ENCODE measurements at places on chromosomes 16 and 17. TPM values are rescaled to one million over a fixed set of nuclear protein-coding genes. Genes with fewer than 3 reads are reported as not detected.

CACNG5 gene
- not detected for total RNA-seq

ITGB4 gene
- total RNA-seq: 0.29 TPM

KRTAP3-1 gene
- total RNA-seq: not detected

CD300E gene
- under 0.01 TPM for total RNA-seq

GGA3 gene
- 9.0 TPM for total RNA-seq

SERPINF2 gene
- total RNA-seq: not detected

ARL5C gene
- total RNA-seq: not detected

TELO2 gene
- 18.1 TPM for total RNA-seq

SLC47A1 gene
- 1.1 TPM for total RNA-seq

GRCh38 chr17:39191750-39192510 is 5.5 kb downstream of the CACNB1 start:
- H3K4me1 ChIP-seq: peaks cover 17% of the 10 kb centered on the region
- no peaks in the 10 kb centered on the region for H3K27me3 ChIP-seq
- H3K27ac ChIP-seq: no peak overlapping the region
- peaks cover 38% of the 10 kb centered on the region for H3K36me3 ChIP-seq

DNA sequence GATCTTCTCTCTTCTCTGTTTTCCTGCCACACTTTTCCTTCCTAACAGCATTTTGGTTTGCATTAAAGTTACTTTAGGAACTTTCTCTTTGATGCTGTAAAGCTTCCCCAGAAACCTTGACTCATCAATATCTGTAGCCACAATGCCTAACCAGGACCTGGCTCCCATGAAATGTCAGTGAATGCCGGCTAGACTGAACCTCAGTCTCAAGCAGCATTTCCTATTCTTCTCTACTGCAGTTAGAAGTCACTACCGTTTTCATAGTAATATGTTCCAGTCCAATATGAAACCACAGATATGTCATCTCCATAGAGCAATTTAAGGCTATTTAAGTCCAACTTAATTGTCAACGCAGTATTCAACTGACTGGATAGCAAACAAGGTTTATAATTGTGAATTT is 28.9 kb downstream of the ITFG1 start:
- H3K36me3 ChIP-seq: peaks cover 6% of the 10 kb centered on the region
- no peaks in the 10 kb centered on the region for H3K4me1 ChIP-seq
- peak; percentile 74 for DNase-seq
- no peaks in the 10 kb centered on the region for H3K27me3 ChIP-seq
- no peak overlapping the region for H3K27ac ChIP-seq
- no peak overlapping the region for H3K4me3 ChIP-seq

DNA sequence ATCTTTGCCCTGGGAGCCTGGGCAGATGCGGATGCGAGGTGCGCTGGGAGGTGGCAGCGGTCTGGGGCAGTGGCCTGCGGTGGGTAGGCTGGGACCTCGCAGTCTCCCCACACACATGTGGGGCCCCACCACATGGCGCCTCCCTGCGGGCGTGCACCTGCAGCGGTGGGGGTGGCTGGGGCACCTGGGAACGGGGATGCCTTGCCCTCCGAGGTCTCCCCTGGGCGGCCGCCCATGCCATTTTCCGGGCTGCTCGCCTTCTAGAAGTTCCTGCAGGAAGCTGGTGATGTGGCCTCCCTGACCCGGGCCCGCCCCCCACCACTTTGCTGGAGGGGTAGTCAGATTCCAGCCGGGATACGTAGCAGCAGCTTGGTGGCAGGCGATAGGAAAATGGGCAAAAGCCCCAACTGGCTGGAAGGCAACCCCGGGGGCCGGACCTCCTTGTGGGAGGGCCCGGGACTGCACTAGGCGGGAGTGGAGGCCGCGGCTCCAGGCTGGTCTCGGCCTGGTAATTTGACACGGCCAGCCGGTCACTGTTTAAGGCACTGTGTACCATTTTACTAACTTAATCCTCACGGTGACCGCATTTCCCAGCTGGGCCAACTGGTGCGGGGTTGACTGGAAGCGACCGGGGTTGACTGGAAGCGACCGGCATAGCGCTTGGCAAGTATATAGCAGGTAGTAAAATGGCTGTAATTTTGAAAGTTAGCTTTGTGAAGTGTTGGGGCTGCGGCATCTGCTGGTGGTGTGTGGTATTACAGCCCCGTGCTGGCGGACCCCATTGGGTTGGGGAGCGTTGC is 38.5 kb downstream of the IGF2BP1 start:
- peaks cover 5% of the 10 kb centered on the region for H3K4me1 ChIP-seq
- H3K36me3 ChIP-seq: peaks cover 5% of the 10 kb centered on the region
- no peaks in the 10 kb centered on the region for H3K27me3 ChIP-seq
- peak; percentile 93 for DNase-seq
- peak overlapping the region; percentile 80 for H3K27ac ChIP-seq

GRCh38 chr17:68867759-68868516 is 87.3 kb downstream of the ABCA8 start:
- H3K27me3 ChIP-seq: no peaks in the 10 kb centered on the region
- H3K27ac ChIP-seq: no peak overlapping the region
- no peak overlapping the region for H3K4me3 ChIP-seq
- no peaks in the 10 kb centered on the region for H3K4me1 ChIP-seq
- H3K36me3 ChIP-seq: no peaks in the 10 kb centered on the region

DNA sequence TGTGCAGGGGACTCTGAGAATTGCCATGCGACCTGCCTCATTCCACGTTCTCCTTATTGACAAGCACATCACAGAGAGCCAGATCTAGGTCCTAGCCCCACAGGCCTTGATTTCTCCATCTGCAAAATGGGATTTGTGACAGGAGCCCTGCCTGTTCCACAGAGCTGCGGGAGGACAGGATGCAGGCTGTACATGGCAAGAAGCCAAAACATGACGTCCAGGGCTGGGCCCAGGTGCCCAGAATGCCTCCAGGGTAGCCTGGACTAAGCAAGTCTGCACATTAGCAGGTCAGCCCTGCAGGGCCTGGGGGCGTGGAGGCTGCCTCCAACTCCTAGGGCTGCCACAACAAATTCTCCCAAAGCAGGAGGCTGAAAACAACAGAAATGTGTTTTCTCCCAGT is 235.7 kb upstream of the SDK2 start:
- H3K36me3 ChIP-seq: no peaks in the 10 kb centered on the region
- no peak overlapping the region for H3K27ac ChIP-seq
- no peak overlapping the region for H3K4me3 ChIP-seq
- H3K4me1 ChIP-seq: no peaks in the 10 kb centered on the region
- no peak for DNase-seq

DNA sequence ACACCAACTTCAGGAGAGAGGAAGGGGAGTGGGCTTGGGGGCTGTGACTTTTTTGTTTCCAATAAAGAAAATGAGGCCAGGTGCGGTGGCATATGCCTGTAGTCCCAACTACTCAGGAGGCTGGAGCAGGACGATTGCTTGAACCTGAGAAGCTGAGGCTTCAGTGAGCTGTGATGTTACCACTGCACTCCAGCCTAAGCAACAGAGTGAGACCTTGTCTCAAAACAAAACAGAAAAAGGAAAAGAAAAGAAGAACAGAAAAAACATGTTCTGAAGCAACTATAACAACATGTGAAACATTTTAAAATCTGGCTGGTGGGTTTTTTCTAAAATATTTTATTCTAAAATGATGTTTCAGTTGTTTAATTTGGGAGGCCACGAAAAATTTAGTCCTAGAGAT is 554.0 kb upstream of the ZFHX3 start:
- no peaks in the 10 kb centered on the region for H3K36me3 ChIP-seq
- H3K4me3 ChIP-seq: no peak overlapping the region
- H3K4me1 ChIP-seq: no peaks in the 10 kb centered on the region
- no peak overlapping the region for H3K27ac ChIP-seq

DNA sequence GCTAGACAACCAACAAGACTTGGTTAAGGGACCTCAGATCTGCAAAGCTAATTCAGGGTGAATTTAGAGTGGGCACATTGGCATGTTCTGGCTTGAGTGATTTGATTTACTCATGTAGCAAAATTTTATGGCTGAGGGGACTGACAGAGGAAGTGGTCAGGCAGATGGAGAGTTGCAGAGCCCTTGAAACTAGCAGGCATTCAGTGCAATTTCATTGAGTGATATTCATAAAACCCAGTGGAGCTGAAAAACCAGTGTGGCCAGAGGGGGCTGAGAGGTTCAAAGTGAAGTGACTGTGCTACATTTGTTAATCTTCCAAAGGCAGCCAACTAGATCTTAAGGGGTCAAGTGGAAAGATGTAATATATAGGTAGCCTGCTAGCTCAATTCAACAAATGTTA is 2.2 kb upstream of the TMEM94 start:
- H3K4me1 ChIP-seq: peaks cover 15% of the 10 kb centered on the region
- no peaks in the 10 kb centered on the region for H3K27me3 ChIP-seq
- no peak overlapping the region for H3K27ac ChIP-seq
- H3K4me3 ChIP-seq: no peak overlapping the region

DNA sequence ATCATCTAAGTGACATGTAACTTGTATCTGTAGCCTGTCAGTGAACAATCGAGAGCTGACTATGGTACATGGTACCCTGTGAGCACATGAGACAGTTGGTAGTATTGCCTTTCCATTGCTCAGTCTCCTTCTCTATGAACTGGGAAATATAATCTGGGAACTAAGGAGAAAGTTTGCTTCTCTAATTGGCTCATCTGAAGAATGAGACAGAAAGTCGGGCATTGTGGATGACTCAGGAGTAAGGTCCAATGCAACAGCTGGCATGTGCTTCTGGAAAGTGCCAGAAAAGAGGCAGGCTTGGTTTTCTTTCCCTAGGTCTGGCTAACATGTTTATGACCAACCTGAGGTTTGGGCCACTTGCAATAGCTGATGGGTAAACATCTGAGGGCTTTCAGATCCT is 51.9 kb downstream of the ZZEF1 start:
- peaks cover 8% of the 10 kb centered on the region for H3K4me1 ChIP-seq
- no peaks in the 10 kb centered on the region for H3K27me3 ChIP-seq
- peaks cover 76% of the 10 kb centered on the region for H3K36me3 ChIP-seq
- peak; percentile 66 for DNase-seq
- no peak overlapping the region for H3K27ac ChIP-seq

GRCh38 chr16:72805486-72805885 is 242.4 kb downstream of the ZFHX3 start:
- no peaks in the 10 kb centered on the region for H3K4me1 ChIP-seq
- H3K27me3 ChIP-seq: no peaks in the 10 kb centered on the region
- H3K4me3 ChIP-seq: no peak overlapping the region

DNA sequence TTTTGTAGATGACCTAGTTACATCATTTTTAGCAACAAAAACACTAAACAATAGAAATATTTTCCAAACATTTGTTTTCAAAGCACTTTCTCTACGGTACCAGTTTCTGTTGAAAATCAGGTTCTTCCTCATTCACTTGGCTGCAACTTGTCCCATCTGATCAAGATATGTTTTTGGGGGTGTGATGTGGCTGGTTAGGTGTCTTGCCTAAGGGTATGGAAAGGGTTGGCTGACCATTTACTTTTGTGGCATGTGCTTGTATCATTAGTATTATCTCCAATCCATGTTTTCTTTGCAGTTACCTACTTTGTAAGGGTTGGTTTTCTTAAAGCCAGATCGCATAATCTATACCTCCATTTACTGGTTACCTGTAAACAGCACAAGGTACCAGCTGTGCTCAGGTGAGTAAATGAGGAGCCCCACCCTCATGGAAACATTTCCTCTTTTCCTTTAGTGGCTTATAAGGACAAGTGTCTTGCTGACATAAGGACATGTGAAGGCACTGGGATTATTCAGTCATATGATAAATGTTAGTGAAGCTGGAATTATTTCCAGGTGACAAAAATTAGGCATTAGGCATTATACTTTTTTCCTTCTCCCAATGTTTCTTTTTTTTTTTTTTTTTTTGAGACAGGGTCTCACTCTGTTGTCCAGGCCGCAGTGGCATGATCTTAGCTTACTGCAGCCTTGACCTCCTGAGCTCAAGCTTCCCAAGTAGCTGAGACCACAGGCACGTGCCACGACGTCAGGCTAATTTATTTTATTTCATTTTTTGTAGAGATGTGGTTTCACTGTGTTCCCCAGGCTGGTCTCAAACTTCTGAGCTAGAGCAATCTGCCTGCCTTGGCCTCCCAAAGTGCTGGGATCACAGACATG is 162.0 kb downstream of the CCDC182 start:
- H3K4me1 ChIP-seq: peaks cover 11% of the 10 kb centered on the region
- H3K36me3 ChIP-seq: no peaks in the 10 kb centered on the region
- peaks cover 27% of the 10 kb centered on the region for H3K27me3 ChIP-seq
- no peak overlapping the region for H3K4me3 ChIP-seq
- peak; percentile 78 for DNase-seq

DNA sequence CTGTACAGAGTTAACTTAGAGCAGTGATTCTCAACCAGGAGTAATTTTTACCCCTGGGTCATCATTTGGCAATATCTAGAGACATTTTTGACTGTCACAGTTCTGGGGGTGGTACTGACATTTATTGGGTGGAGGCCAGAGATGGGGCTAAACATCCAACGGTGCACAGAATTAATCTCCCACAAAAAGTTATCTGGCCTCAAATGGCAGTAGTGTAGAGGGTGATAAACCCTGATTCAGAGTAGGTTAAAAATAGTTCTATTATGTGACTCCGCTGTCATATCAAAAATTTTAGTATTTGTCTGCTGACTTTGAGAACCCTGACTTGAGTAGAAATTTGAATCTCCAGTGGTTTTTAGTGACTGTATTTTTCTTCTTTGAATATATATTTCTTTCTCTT is 19.1 kb downstream of the VPS35L start:
- H3K4me1 ChIP-seq: no peaks in the 10 kb centered on the region
- no peak overlapping the region for H3K4me3 ChIP-seq

DNA sequence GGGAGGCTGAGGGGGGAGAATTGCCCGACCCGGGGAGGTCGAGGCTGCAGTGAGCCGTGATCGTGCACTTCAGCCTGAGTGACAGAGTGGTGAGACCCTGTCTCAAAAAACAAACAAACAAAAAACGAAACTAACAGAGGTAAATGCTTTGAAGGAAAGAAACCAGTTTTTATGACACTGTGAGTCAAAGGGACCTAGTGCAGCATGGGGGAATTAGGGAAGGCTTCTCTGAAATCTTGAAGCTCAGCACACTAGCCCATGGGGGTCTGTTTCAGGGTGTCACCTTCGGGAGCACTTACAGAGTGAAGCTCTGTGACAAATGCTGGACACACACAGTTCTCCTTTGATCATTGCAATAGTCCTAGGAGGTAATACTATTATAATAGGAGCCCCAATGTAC is 16.6 kb downstream of the ITPRIPL2 start:
- H3K4me1 ChIP-seq: peaks cover 19% of the 10 kb centered on the region
- H3K27me3 ChIP-seq: no peaks in the 10 kb centered on the region
- no peaks in the 10 kb centered on the region for H3K36me3 ChIP-seq
- peak overlapping the region; percentile 60 for H3K4me3 ChIP-seq
- H3K27ac ChIP-seq: peak overlapping the region; percentile 80
- DNase-seq: no peak

- no peaks in the 10 kb centered on the region for H3K27me3 ChIP-seq
- H3K36me3 ChIP-seq: peaks cover 4% of the 10 kb centered on the region
- no peak overlapping the region for H3K4me3 ChIP-seq
- peaks cover 6% of the 10 kb centered on the region for H3K4me1 ChIP-seq
- H3K27ac ChIP-seq: no peak overlapping the region
- DNase-seq: no peak
These were observed 10.3 kb downstream of the GLG1 start for GRCh38 chr16:74596586-74596985.

GRCh38 chr17:21210411-21211076 is 3.4 kb downstream of the TMEM11 start:
- H3K4me1 ChIP-seq: peaks cover 26% of the 10 kb centered on the region
- DNase-seq: no peak
- peak overlapping the region; percentile 49 for H3K27ac ChIP-seq
- no peaks in the 10 kb centered on the region for H3K27me3 ChIP-seq

- no peaks in the 10 kb centered on the region for H3K36me3 ChIP-seq
- H3K27ac ChIP-seq: no peak overlapping the region
- H3K4me1 ChIP-seq: no peaks in the 10 kb centered on the region
These were observed 17.6 kb upstream of the CD79B start for GRCh38 chr17:63949576-63950250.
